ENCODE measurements at places on chromosomes 6 and 20.
A peak's percentile ranks its signal among the peaks of the same experiment; 100 is the strongest.

DNA sequence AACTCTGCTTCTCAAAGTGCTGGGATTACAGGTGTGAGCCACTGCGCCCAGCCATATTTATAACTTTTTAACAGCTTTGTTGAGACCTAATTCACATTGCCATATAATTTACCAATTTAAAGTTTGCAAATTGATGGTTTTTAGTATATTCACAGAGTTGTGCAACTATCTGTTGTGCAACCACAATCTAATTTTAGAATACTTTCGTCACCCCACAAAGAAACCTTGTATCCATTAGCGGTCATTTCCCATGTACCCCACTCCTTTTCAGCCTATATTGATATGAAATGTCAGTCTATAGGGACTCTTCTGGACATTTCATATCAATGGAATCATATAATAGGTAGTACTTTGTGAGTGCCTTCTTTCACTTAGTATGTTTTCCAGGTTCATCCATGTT, 55.8 kb downstream of the FOXO3 start:
- peaks cover 5% of the 10 kb centered on the region for H3K36me3 ChIP-seq
- peaks cover 37% of the 10 kb centered on the region for H3K4me1 ChIP-seq
- no peak overlapping the region for H3K27ac ChIP-seq
- no peaks in the 10 kb centered on the region for H3K27me3 ChIP-seq
- no peak for DNase-seq

DNA sequence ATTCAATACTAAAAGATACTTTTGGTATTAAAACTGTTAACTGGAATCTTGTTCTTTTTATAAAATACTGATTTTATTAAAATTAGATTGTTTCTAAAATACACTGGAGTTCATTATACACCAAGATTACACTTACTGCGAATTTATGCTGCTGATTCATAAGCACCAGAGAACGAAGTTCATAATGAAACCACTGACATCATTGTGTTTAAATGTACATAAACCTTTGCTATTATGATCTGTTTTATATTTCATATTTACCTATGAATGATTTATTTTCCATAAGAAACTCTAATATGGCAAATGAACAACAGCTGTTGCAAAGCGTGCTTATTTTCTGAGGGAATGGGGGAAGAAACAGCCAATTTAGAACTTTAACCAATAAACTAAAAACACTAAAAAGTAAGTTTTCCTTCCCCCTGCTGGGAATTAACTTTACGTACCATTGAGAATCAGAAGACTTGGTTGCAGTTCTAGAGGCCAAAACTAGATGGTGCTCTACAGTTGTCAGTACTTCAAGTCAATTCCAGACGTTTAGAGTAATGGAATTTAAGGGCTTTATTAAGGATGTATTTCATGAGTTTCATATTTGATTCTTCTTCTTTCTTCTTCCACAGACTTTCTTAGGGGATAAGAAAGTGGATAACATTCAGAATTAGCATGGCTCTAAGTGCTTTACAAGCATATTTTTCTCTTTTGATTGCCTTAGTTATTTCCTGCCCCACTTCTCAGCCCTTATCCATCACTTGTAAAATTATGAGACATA, 30.8 kb upstream of the COL19A1 start:
- no peaks in the 10 kb centered on the region for H3K36me3 ChIP-seq
- peaks cover 4% of the 10 kb centered on the region for H3K4me1 ChIP-seq
- peaks cover 15% of the 10 kb centered on the region for H3K27me3 ChIP-seq
- no peak overlapping the region for H3K4me3 ChIP-seq
- DNase-seq = no peak

DNA sequence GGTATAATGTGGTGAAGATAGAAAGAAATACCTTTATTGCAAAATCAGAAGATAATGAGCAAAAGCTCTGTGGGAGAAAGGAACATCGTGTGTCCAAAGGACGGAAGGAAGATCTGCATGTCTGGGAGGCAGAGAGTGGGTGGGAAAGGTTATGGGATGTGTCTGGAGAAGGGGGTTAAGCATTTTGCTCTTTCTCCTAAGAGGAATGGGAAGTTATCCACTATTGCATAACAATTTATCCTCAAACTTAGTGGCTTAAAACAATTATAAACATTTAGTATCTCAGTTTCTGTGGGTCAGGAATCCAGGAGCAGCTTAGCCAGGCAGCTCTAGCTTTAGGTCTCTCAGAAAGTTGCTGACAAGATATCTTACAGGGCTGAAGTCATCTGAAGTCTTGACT, 229.1 kb upstream of the CITED2 start:
- H3K27ac ChIP-seq = no peak overlapping the region
- peaks cover 7% of the 10 kb centered on the region for H3K4me1 ChIP-seq
- H3K4me3 ChIP-seq = no peak overlapping the region
- H3K36me3 ChIP-seq = no peaks in the 10 kb centered on the region
- no peak for DNase-seq
- no peaks in the 10 kb centered on the region for H3K27me3 ChIP-seq

GRCh38 chr6:164252948-164253347, 838.4 kb downstream of the QKI start:
- no peaks in the 10 kb centered on the region for H3K27me3 ChIP-seq
- no peak for DNase-seq
- H3K4me1 ChIP-seq = no peaks in the 10 kb centered on the region
- H3K36me3 ChIP-seq = no peaks in the 10 kb centered on the region

DNA sequence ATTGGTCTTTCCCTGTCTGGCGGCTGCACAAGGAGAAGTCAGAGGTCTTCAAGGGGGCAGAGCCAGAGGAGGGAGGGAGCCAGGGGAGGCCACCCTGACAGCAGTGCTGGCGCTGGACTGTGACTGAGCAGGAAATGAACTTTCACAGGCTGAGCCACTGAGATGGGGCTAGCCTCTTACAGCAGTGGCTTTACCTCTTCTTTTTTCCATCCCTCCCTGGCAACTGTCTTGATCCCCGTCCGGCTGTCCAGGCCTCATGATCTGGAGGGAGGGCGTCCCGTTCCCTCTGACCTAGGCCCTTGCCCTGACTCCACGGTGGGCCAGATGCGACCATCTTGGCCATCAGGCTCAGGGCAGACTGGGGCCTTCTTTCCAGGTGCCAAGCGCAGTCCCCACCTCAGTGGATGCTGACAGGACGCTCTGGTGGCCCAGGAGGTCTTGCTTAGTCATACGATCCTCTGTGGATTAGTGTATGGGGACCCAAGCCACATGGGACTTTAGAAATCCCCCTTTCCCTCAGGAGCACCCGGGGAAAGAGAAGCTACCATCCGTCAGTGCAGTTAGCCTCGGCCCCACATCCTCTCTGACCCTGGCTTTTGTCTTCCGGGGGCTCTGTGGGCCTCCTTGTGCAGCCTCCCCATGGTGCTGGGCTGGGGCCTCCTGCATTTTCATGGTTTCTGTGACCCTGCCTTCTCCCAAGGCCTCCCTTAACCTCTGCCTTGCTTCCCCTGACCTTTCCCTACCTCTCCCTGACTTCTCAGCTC, 57.4 kb upstream of the CCDC167 start:
- no peak for DNase-seq
- H3K4me3 ChIP-seq = no peak overlapping the region
- H3K4me1 ChIP-seq = peaks cover 40% of the 10 kb centered on the region
- no peaks in the 10 kb centered on the region for H3K36me3 ChIP-seq
- H3K27ac ChIP-seq = no peak overlapping the region

DNA sequence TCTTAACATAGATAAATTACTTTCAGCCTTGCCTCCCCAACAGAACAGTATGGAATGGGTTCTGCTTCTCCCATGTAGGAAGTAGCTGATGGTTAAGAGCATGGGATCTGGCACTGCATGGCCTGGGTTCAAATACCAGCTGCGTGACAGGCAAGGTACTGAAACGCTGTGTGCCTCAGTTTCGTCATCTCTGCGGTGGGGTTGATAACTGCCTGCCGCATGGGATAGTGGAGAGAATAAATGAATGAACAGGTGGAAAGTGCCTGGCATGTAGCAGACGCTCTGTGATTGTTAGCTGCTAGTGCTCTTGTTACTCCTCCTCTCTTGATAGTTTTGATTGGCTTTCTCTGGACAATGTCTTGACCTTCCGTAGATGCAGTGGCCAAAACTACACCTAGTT, 213.3 kb downstream of the ZDHHC14 start:
- no peaks in the 10 kb centered on the region for H3K4me1 ChIP-seq
- H3K4me3 ChIP-seq = no peak overlapping the region
- DNase-seq = no peak
- H3K27me3 ChIP-seq = no peaks in the 10 kb centered on the region
- peaks cover 6% of the 10 kb centered on the region for H3K36me3 ChIP-seq
- H3K27ac ChIP-seq = no peak overlapping the region

DNA sequence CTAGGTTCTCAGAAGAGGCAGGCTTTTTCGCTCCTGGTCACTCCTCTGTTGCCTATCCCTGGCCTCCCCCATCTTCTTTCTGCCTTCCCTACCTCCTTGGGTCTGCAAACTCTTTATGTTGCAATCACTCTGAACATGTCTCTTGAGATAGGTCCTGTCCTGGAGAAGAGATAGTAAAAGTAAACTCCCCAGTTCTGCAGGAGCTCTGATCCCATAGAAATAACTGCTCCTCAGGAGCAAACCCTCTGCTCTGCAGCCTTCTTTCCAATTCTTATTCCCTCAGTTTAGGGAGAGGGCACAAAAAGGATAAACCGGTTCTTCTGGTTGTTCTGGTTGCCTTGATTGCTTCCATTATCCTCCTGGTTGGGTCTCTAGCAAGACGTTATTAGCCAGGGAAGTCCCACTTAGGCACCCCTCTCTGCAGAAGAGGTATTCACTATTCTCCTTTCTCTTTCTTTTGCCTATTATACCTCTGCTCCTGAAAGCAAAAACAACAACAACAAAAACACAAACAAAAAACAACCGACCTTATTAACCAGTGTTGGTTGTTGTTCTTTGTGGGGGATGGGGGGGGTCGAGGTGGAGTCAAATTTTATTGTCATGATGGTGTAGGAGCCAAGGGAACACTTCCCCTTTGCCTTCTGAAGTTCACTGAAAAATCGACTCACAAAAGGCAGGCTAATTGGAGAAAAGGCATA, 973 bp downstream of the TRIM38 start:
- peak overlapping the region; percentile 100 for H3K27ac ChIP-seq
- no peak for DNase-seq
- H3K4me3 ChIP-seq = peak overlapping the region; percentile 98
- peaks cover 81% of the 10 kb centered on the region for H3K4me1 ChIP-seq
- peaks cover 79% of the 10 kb centered on the region for H3K36me3 ChIP-seq
- no peaks in the 10 kb centered on the region for H3K27me3 ChIP-seq

DNA sequence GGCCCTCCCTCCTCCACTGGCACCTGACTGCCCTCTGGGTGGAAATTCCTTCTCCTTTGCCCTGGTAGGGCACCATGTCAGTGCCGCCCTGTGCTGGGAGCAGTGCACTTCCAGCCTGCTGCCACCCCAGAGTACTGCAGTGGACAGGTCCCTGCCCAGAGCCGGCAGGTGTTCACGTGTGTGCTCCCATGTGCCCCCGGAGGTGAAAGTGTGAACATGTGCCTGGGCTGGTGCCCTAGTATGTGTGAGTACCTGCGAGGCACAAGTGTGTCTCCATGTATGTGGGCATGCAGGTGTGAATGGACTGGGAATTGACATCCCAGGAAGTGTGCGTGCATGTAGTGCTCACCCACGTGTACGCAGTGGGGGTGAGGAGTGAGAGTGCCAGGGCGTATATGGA, 29.4 kb downstream of the SDCBP2 start:
- H3K36me3 ChIP-seq = peaks cover under 1% of the 10 kb centered on the region
- peak; percentile 58 for DNase-seq
- peaks cover 16% of the 10 kb centered on the region for H3K4me1 ChIP-seq
- no peak overlapping the region for H3K27ac ChIP-seq

DNA sequence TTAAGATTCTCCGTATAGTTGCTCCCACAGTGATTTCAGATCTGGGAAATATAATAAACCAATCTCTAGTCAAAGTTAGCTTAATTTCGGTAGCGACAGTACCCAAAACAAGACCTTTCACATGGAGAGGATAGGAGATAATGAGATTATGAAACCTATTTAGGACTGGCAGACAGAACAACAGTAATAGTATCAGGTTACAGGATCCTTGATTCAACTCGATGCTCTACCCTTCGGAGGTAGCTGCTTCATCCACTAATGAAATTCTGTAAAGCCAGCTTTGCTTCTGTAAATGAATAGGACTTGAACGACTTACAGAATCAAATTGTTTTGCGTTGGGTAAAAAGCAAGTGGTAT, 534 bp upstream of the AKIRIN2 start:
- no peaks in the 10 kb centered on the region for H3K27me3 ChIP-seq
- H3K4me3 ChIP-seq = peak overlapping the region; percentile 86
- H3K27ac ChIP-seq = peak overlapping the region; percentile 91
- H3K36me3 ChIP-seq = peaks cover 22% of the 10 kb centered on the region

GRCh38 chr20:49631061-49631716, 63.3 kb upstream of the PTGIS start:
- no peak overlapping the region for H3K27ac ChIP-seq
- H3K27me3 ChIP-seq = no peaks in the 10 kb centered on the region
- DNase-seq = no peak
- peaks cover 3% of the 10 kb centered on the region for H3K4me1 ChIP-seq
- H3K36me3 ChIP-seq = peaks cover 12% of the 10 kb centered on the region

DNA sequence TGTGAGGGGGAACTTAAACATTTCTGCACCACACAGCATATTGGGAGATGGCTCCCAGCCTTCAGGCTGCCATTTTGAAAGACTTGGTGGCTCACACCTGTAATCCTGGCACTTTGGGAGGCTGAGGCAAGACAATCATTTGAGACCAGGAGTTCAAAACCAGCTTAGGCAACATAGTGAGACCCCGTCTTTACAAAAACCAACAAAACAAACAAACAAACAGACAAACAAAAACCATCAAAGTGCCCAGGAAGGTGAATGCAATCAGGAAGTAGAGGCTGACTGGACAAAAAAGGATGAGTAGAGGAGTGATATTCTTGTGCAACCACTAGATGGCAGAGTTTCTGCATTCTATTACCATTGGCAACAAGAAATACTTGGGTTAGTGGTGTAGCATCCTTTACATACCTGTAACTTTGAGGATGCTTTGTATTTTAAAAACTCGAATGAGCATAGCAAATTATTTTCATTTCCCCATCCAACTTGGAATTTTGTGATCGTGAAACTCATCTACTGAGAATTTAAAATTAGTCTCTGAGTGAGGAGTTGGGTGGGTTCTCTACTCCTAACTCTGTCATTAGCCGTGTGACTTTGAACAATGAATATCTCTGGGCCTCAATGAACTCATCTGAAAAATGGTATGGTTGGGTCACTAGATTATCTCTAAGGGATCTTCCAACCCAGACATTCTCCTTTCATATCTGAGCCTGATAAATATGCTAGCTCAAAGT, 84.4 kb downstream of the CRYBG1 start:
- no peak overlapping the region for H3K27ac ChIP-seq
- H3K27me3 ChIP-seq = peaks cover 25% of the 10 kb centered on the region

Measured in activated CD4-positive, alpha-beta memory T cell treated with anti-CD3 and anti-CD28 coated beads for 36 hours (primary cell).